Stimulated activated CD8-positive, alpha-beta memory T cell treated with anti-CD3 and anti-CD28 coated beads, Interleukin-4, amount 100 ng/mL, for 24 hours (primary cell): ENCODE measurements at places on chromosomes 3 and 15.

DNA sequence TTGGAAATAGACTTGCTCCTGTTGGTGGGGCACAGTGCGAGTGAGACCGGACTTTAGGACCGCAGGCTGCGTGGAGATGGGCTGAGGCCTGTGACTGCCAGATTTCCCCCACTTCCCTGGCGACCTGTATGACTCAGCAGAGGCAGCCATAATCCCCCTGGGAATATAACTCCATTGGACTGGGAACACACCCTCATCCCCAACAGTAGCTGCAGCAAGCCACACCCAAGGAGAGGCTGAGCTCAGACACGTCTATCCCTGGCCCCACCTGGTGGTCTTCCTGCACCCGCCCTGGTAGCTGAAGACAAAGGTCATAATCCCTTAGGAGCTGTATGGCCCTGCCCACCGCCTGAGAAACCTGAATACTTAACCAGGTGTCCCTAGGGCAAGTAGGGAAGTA lies 42.6 kb downstream of the DZIP1L start:
- DNase-seq, result no peak

DNA sequence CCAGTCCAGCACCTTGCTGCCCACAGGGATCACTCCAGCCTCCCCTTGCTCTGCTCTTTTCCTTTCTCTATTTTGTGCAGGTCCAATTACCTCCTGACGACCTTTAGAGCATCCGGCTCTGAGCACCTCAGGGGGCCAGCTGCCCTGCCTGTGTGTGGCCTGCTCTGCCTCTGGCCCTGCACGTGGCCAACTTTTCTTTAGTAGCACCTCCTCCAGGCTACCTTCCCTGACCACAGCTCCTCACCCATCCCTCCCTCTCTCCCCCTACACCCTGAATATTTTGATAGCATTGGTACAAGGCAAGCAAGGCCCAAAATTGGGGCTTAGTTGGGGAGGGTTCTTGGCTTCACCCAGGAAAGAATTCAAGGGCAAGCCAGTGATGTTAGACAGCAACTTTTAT lies 66.9 kb upstream of the PRR20G start:
- no peak for DNase-seq

DNA sequence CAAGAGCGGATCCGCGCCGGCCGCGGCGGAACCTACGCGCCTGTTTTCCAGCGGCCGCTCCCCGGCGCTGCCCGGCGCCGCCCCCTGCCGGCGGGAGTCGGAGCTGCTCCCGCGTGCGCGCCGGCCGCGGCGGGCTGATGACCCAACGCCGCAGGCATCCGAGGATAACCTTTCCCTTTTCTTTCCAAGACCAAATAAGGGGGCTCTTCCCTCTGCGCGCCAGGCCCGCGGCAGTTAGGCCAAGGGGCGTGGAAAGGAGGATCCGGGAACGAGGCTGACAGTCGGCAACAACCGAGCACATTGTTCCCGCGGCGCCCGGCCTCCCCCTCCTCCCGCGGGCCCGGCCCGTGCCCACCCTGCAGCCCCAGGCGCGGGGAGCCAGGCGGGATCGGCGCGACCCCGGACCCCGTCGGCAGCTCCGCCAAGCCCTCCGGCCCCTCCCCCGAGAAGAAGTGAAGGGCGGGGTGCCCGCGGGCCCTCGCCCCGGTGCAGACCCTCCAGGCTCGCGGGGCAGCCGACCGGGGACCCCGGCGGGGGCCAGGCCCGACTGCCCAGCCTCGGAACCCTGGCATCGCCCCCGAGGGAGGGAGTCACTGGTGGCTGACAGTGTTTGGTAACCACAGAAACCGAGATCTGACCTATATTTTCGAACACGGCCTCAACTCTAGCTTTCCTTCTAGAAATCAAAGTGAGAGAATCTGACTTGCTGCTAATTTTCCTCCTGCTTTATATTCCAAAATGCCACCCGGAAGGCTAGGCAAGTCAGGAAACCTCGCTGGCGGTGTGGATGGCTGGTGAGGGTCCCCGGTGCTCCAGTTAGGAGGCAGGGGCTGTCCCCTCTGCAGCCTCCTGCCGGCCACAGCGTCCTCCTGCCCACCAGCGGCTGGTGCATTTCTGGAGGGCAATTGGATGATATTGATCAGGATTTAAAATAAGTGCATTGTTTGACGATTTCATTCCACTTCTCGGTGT lies 45.6 kb upstream of the SYNM start:
- peak; percentile 16 for DNase-seq

DNA sequence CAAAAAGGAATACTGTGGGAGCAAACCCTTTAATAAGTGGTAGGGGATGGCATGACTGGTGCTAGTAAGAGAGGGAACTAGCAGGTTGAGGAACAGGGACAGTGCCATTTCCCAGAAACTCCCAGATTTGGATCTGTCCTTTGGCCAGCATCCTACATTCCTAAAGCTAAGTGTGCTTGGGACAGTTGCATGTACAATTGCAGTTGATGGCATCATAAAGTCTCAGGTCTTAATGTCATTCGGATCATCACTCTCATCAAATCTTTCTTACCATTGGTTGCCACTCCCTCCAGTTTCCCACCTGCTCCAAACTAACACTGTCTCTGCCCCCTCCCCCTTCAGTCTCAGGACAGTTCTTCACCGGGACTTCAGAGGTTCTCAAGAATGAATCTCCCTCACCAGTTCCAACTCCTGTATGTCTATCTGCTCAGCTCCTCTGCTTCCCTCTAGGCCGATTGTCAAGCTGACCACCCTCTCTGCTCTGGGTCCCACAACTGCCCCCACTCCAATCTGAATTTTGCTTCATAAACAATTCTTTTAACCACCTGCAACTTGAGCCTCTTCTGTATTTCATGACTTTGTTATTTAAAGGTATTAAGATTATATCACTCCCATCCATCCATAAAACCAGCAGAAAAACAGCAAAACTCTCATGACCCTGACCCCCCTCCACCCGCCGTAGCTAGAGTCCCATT lies 260.8 kb downstream of the CGGBP1 start:
- no peak for DNase-seq

DNA sequence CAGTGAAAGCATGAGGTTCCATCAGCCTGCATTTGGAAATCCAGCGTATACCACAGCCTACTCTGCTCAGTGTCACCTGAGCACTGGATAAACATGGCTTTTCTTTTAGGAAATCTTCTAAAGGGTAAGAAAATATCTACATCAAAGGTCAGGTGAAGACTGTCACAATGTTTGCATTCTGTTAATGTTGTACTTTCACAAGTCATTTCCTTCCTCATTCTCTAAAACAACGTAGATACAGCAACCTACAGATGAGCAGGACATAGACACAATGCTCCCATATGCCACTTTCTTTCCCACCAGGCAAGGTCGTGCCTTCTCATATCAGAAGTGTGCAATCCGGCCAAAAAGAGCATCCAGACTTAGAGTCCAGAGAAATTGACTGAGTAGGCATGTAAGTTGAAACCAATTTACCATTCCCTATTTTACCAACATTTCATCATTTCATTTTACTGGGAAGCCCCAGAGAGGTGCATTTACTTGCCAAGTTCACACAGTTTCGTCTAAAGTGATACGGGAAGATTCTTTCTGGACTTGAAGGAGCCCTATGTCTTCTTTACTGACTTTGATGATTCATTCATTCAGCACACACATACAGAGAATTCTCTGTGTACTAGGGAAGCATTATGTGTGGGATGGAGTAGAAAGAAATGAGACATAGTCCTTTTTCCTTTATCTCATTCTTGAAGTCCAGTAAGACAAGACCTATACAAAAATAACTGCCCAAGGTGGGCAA lies 30.6 kb upstream of the LPP start:
- DNase-seq, result no peak

- peak; percentile 3 for DNase-seq
Measured at GRCh38 chr15:43285609-43286037, 18.9 kb upstream of the TGM5 start.

DNA sequence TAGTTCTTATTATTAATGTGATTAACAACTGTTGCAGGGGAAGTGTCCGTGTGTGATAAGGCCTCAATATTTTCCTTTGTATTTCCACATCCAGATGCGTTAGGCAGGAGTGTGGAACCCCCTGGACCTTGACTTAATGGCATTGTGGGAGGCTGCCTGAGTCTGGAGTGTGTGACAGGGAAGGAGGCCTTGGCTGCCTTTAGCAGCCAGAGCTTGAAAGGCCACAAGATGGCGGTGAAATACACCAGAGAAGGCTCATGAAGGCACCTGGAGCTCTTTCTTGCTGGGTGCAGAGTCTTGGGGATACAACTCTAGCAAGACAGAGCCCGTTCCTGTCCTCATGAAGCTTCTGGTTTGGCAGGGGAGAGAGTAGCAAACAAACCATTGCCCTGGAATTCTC lies 36.9 kb downstream of the POLR2M start:
- no peak for DNase-seq

- DNase-seq, result no peak
Measured at GRCh38 chr15:47720555-47720954, 3.2 kb downstream of the SEMA6D start.

DNA sequence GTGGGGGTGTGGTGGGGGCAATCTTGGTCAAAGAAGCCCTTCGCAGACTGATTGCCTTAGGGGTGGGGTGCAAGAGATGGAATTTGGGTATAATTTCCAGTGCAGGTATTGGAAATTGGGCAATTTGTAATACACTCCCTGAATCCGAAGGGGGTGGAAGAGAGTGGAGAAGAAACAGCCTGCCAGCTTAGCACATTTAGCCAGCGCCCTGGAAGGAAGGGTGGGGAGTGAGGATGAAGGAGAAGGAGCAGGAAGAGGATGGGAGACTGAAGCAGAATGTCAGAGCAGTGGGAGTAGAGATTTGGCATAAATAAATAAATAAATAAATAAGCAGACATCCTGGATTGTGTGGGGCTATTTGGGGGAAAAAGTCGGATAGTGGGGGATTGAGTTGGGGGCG lies 1.6 kb downstream of the GAP43 start:
- DNase-seq, result no peak

DNA sequence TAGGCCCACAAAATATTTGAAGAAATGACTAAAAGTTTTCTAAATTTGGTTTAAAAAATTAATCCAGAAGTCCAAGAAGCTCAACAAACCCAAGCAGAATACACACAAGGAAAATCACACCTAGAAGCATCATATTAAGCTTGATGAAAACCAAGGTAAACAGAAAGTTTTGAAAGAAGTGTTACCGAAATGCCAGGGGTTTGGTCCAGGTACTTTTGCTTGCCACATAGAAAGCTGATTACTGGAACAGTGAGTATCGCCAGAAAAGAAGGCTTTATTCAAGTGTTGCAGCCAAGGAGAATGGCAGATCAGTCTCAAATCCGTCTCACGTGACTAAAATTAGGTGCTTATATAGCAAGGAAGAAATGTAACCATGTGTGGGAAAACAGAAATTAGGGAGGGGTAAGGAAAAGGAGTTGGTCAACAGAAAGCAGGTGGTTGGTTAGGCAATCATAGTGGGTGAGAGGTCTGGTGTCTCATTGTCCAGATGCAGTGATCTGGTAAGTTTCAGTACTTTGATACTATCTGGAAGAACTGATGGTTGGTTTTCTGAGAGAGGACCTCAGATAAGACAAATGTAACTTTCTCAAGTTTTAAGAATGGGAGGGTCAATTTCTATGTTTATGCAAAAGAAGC lies 96.9 kb upstream of the MYRIP start:
- DNase-seq, result no peak

GRCh38 chr3:137103739-137104138 lies 146.0 kb downstream of the IL20RB start:
- DNase-seq, result no peak

- DNase-seq, result no peak
Measured at GRCh38 chr15:74857082-74857655, 14.2 kb upstream of the ULK3 start.

DNA sequence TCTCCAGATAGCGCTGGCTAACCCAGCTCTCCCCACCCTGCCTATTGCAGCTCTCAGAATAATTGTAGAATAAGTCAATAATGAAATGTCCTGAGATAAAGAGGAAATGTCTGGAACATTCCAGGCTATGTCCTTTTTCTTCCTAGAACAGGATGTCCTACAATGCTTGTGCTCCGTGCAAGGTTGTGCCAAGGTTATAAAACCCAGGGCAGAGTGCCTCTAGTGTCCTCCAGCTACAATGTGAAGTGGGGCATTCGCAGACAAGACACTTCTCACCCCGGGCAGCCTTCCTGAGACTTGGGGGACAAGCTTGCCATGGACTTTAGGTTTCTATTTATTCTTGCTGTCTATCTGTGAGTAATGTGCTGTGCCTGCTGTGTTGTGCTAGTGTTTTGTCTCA lies 900.6 kb downstream of the TUSC7 start:
- no peak for DNase-seq

- DNase-seq, result no peak
Measured at GRCh38 chr3:111324645-111325044, 217.4 kb upstream of the CD96 start.

GRCh38 chr15:59131969-59132562 lies 27.1 kb downstream of the CCNB2 start:
- no peak for DNase-seq

DNA sequence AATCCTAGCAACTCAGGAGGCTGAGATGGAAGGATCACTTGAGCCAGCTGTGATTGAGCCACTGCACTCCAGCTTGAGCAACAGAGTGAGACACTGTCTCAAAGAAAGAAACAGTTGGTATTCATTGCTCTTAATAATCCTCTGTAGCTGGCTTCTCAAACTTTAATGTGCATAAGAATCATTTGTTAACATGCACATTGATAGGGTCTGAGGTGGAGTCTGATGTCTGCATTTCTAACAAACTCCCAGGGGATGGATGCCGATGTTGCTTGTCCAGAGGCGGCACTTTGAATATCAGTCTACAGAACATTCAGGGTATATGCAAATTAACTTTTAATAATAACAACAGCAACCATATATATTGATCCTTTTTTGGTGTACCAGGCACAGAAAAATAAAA lies 39.9 kb downstream of the NKIRAS1 start:
- no peak for DNase-seq

- no peak for DNase-seq
Measured at GRCh38 chr3:167559924-167560323, 86.1 kb upstream of the SERPINI2 start.

DNA sequence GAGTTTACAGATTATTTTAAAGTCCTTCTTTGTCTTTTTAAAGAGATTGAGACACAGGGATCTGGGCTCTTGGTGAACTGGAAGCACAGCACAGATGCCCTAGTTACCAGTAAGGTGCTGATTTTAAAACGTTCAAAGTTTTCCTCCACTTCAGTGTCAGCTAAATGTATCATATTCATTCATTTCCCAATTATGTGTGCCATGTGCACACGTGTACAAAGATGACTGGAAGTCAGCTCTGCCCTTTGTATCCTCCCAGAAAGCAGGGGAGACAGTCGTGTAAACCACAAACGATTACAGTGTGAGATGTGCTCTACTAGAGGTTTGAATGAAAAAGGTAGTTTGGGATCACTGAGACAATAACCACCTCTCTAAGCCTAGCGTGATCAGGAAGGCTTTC lies 730 bp downstream of the ZKSCAN7 start:
- no peak for DNase-seq

- no peak for DNase-seq
Measured at GRCh38 chr3:15277861-15278500, 54.4 kb downstream of the SH3BP5 start.

DNA sequence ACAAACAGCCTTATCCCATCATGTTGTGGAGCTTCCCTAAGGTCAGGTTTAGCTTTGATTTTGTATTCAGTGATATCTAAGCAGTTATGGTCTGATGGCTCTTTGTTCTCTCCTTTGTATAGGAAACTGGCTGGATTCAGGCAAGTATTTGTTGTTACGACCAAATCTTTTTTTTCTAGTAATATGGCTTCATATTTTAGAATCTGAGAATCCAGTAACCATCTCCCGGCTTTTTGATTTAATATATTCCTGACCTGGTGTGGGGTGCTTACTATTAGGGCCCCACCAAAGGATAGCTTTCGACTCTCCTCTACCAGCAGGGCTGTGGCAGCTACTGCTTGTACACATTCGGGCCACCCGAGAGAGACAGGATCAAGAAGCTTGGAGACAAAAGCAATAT lies 23.0 kb downstream of the ARL8B start:
- DNase-seq, result no peak

- no peak for DNase-seq
Measured at GRCh38 chr3:190644035-190644434, 130.2 kb downstream of the IL1RAP start.
